Ovary (tissue), 10 donors: ENCODE measurements at places on chromosomes 7 and 10. TPM values are rescaled to one million over a fixed set of nuclear protein-coding genes. Genes with fewer than 3 reads are reported as not detected.

GRCh38 chr10:31299119-31299518, 19.9 kb upstream of the ZEB1 start:
- H3K4me1 ChIP-seq, result no peaks in the 10 kb centered on the region
- no peak overlapping the region for H3K27ac ChIP-seq
- DNase-seq, result no peak
- H3K4me3 ChIP-seq, result no peak overlapping the region
- H3K27me3 ChIP-seq, result no peaks in the 10 kb centered on the region

- no peaks in the 10 kb centered on the region for H3K36me3 ChIP-seq
- no peak for DNase-seq
- H3K27me3 ChIP-seq, result no peaks in the 10 kb centered on the region
- no peak overlapping the region for H3K4me3 ChIP-seq
Observed at GRCh38 chr10:8056871-8057331, 2.4 kb downstream of the GATA3 start.

GRCh38 chr10:28644647-28645046, 32.7 kb upstream of the BAMBI start:
- H3K36me3 ChIP-seq, result no peaks in the 10 kb centered on the region
- H3K27ac ChIP-seq, result no peak overlapping the region
- DNase-seq, result no peak
- no peak overlapping the region for H3K4me3 ChIP-seq

DNA sequence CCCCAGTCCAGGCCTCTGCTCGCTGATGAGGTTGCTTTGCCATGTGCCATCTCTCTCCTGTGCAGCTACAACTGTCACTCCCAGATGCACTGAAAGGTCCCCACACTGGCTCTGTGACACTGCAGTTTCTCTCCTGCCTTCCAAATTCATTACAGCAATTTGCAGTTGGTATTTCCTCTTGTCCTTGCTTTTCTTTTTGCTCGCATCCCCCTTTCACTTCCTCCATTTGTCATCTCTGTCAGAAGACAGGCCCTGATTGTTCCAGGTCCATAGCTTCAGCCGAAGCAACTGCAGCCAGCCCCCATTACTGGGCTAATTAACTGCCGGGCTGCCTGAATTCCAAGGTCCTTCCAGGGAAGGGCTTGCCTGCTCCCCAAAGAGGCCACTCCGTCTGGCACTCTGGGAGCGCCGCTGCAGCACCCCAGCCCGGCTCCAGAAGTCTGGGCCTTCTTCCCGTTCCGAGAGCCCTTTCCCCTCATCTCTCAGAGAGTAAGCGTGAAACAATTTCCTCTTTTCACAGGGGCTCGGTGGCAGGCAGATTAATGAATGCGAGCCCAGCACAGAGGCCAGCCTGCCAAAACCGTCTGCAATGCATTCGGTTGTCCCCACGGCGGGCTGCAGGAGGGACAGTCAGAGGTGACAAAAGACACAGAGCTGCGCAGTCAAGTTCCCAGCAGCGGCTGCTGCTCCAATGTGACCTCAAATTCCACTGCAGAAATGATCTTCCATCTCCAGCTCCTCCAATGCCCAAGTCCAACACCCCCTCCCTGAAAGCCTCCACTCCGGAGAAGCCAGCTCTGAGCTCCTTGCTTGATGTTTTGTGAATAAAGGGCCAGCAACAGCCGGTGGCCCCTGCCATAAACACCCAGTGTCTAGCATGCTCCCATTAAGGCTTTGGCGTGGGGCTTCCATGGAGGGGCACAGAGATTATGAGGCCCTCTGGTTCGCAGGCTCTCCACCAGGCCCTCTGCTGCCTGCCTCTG, 279.4 kb upstream of the HABP2 start:
- no peak overlapping the region for H3K27ac ChIP-seq
- no peak for DNase-seq
- H3K4me1 ChIP-seq, result no peaks in the 10 kb centered on the region
- H3K4me3 ChIP-seq, result no peak overlapping the region

DNA sequence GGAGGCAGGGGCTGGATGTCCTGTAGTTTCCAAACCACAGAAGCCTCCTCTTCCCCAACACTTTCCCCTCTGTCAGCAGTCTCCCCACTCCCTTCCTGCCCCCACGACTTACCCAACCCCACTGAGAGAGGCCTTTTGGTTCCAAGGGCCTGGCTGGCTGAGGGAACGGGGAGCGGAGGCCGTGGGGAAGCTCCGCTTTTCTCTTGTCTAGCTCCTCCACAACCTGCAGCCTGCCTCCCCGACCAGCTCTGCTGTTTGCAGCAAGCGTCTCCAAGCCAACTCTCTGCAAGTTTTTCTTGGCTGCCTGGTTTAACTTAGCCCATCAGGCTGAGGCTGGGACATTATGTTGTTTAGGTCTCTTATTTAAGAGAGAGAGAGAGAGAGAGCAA, 126.8 kb downstream of the NEURL1 start:
- peak overlapping the region; percentile 49 for H3K27ac ChIP-seq
- no peak overlapping the region for H3K4me3 ChIP-seq
- H3K27me3 ChIP-seq, result no peaks in the 10 kb centered on the region
- H3K4me1 ChIP-seq, result peaks cover 38% of the 10 kb centered on the region

- no peak overlapping the region for H3K4me3 ChIP-seq
- DNase-seq, result no peak
- no peaks in the 10 kb centered on the region for H3K36me3 ChIP-seq
- no peaks in the 10 kb centered on the region for H3K27me3 ChIP-seq
- no peak overlapping the region for H3K27ac ChIP-seq
Observed at GRCh38 chr7:25967278-25968204, 184.5 kb upstream of the NFE2L3 start.

GRCh38 chr7:76282344-76283253, 19.9 kb upstream of the HSPB1 start:
- H3K36me3 ChIP-seq, result no peaks in the 10 kb centered on the region
- H3K4me1 ChIP-seq, result peaks cover 2% of the 10 kb centered on the region
- peak; percentile 73 for DNase-seq
- peak overlapping the region; percentile 58 for H3K4me3 ChIP-seq
- no peaks in the 10 kb centered on the region for H3K27me3 ChIP-seq

- no peak overlapping the region for H3K27ac ChIP-seq
- peaks cover 5% of the 10 kb centered on the region for H3K4me1 ChIP-seq
- DNase-seq, result no peak
- H3K27me3 ChIP-seq, result no peaks in the 10 kb centered on the region
- H3K36me3 ChIP-seq, result no peaks in the 10 kb centered on the region
- no peak overlapping the region for H3K4me3 ChIP-seq
Observed at GRCh38 chr10:44186150-44186549, 198.7 kb downstream of the CXCL12 start.

DNA sequence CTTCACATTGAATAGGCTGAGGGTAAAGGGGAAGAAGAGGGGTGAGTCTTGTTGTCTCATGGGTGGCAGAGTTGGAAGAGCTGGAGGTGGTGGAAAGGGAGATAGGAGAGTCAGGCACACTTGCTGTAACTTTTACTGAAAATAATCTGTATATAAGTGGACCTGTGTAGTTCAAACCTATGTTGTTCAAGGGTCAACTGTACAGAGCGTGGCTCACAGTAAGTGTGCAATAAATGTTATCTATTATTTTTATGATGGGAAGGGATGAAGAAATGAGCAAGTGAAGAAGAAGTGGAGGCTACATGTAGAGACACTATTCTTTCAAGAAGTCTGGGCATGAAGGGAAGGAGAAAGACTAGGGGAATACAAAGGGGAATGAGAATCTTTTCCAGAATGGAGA, 71.5 kb upstream of the FAM133B start:
- no peaks in the 10 kb centered on the region for H3K4me1 ChIP-seq
- no peak for DNase-seq
- H3K27ac ChIP-seq, result no peak overlapping the region
- no peaks in the 10 kb centered on the region for H3K36me3 ChIP-seq
- H3K4me3 ChIP-seq, result no peak overlapping the region

DNA sequence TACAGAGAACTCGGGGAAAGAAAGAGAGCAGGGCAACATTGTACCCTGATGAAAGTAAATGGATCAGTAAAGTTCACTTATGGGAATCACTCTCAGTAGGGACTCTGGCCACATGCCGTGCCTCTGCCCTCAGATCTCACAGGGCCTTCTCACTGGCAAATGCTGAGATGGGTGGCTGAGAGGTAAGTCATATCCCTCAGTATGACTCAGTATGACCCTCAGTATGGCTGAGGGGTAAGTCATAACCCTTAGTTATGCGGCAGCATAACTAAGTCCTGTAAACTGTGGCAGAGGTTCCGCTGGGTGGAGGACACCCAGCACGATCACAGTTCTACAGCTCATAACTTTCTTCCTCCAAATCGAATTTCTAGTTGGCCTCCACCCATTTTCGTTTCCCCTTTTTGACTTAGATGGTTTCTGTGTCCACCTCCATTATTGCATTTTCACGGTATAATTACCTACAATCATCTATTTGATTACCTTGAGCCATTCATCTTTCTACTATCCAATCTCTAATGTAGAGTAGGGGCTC, 26.5 kb upstream of the WNT16 start:
- no peak overlapping the region for H3K4me3 ChIP-seq

GRCh38 chr7:95583834-95584621, 12.3 kb downstream of the PDK4 start:
- H3K4me1 ChIP-seq, result peaks cover 5% of the 10 kb centered on the region
- no peak overlapping the region for H3K27ac ChIP-seq
- H3K4me3 ChIP-seq, result no peak overlapping the region

GRCh38 chr10:17427666-17428350, 26.6 kb downstream of the ST8SIA6 start:
- H3K4me3 ChIP-seq, result no peak overlapping the region
- DNase-seq, result no peak
- no peaks in the 10 kb centered on the region for H3K36me3 ChIP-seq
- H3K27ac ChIP-seq, result no peak overlapping the region
- H3K27me3 ChIP-seq, result no peaks in the 10 kb centered on the region

GRCh38 chr7:134284011-134284410, 32.7 kb downstream of the SLC35B4 start:
- DNase-seq, result no peak
- H3K27me3 ChIP-seq, result no peaks in the 10 kb centered on the region
- no peaks in the 10 kb centered on the region for H3K4me1 ChIP-seq
- no peak overlapping the region for H3K4me3 ChIP-seq
- H3K36me3 ChIP-seq, result no peaks in the 10 kb centered on the region

GRCh38 chr7:28779954-28780353, 178.2 kb downstream of the TRIL start:
- no peaks in the 10 kb centered on the region for H3K27me3 ChIP-seq
- H3K27ac ChIP-seq, result no peak overlapping the region
- H3K4me1 ChIP-seq, result no peaks in the 10 kb centered on the region
- H3K36me3 ChIP-seq, result no peaks in the 10 kb centered on the region
- H3K4me3 ChIP-seq, result no peak overlapping the region

- H3K4me3 ChIP-seq, result no peak overlapping the region
- no peaks in the 10 kb centered on the region for H3K27me3 ChIP-seq
- no peaks in the 10 kb centered on the region for H3K36me3 ChIP-seq
Observed at GRCh38 chr7:104979167-104979841, 34.7 kb upstream of the KMT2E start.

- H3K4me3 ChIP-seq, result no peak overlapping the region
- no peaks in the 10 kb centered on the region for H3K4me1 ChIP-seq
- H3K27ac ChIP-seq, result no peak overlapping the region
- H3K36me3 ChIP-seq, result no peaks in the 10 kb centered on the region
- DNase-seq, result no peak
Observed at GRCh38 chr7:11082552-11083213, 109.0 kb downstream of the PHF14 start.

- H3K27me3 ChIP-seq, result no peaks in the 10 kb centered on the region
- DNase-seq, result no peak
- H3K27ac ChIP-seq, result no peak overlapping the region
- no peaks in the 10 kb centered on the region for H3K36me3 ChIP-seq
Observed at GRCh38 chr10:90998733-90999511, 78.0 kb upstream of the ANKRD1 start.

- no peak overlapping the region for H3K4me3 ChIP-seq
- no peaks in the 10 kb centered on the region for H3K36me3 ChIP-seq
- no peak for DNase-seq
- H3K27ac ChIP-seq, result no peak overlapping the region
Observed at GRCh38 chr10:80131499-80131901, 1.0 kb upstream of the PLAC9 start.

- peaks cover 23% of the 10 kb centered on the region for H3K4me1 ChIP-seq
- H3K27me3 ChIP-seq, result no peaks in the 10 kb centered on the region
- H3K27ac ChIP-seq, result no peak overlapping the region
- H3K4me3 ChIP-seq, result no peak overlapping the region
- no peaks in the 10 kb centered on the region for H3K36me3 ChIP-seq
- no peak for DNase-seq
Observed at GRCh38 chr10:103818765-103819374, 36.5 kb downstream of the SH3PXD2A start.

- H3K27me3 ChIP-seq, result no peaks in the 10 kb centered on the region
- H3K4me3 ChIP-seq, result no peak overlapping the region
- H3K36me3 ChIP-seq, result no peaks in the 10 kb centered on the region
- DNase-seq, result no peak
Observed at GRCh38 chr7:104883248-104883717, 130.7 kb upstream of the KMT2E start.

DNA sequence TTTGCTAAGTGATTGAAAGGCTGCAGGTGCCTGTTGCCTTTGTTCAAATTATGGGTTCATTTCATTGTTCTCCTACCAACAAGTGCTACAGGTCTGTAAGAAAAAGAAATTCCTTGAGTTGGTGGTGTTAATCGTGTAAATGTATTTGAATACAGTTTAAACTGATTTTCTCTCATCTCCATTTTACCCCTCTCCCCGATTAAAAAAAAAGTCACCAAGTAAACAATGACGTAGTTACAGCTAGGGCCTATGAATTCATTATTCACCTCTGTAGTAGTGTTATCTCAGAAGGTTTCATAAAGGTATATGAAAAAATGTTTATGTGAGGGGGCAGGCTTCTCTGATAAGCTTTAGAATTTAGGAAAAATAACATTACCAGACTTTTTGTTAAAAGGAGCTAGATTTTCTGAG, 1.1 kb downstream of the REEP3 start:
- peak overlapping the region; percentile 99 for H3K27ac ChIP-seq
- H3K4me1 ChIP-seq, result peaks cover 3% of the 10 kb centered on the region

- H3K4me3 ChIP-seq, result no peak overlapping the region
- DNase-seq, result no peak
- H3K27ac ChIP-seq, result no peak overlapping the region
- H3K27me3 ChIP-seq, result no peaks in the 10 kb centered on the region
- H3K36me3 ChIP-seq, result no peaks in the 10 kb centered on the region
Observed at GRCh38 chr10:131748831-131749766, 151.7 kb upstream of the PPP2R2D start.

GRCh38 chr7:114212721-114213429, 201.7 kb upstream of the FOXP2 start:
- DNase-seq, result no peak
- no peaks in the 10 kb centered on the region for H3K27me3 ChIP-seq
- no peak overlapping the region for H3K4me3 ChIP-seq

- no peak overlapping the region for H3K27ac ChIP-seq
- no peaks in the 10 kb centered on the region for H3K27me3 ChIP-seq
- no peaks in the 10 kb centered on the region for H3K4me1 ChIP-seq
- no peak overlapping the region for H3K4me3 ChIP-seq
Observed at GRCh38 chr10:89235073-89235798, 16.3 kb downstream of the LIPA start.

The PLXDC2 gene
- 20.5 TPM for total RNA-seq

The CTAGE6 gene
- 1.7 TPM for total RNA-seq

The CPVL gene
- total RNA-seq, result 23.0 TPM

The CRHR2 gene
- total RNA-seq, result not detected

The PCGF5 gene
- 36.1 TPM for total RNA-seq

The NT5C3A gene
- 23.2 TPM for total RNA-seq

The SEC31B gene
- 14.1 TPM for total RNA-seq

The PRKCQ gene
- 0.83 TPM for total RNA-seq

The LIPF gene
- not detected for total RNA-seq

The ACHE gene
- total RNA-seq, result 15.3 TPM

The FAM25G gene
- total RNA-seq, result not detected

The STEAP4 gene
- 8.8 TPM for total RNA-seq

The TLL2 gene
- total RNA-seq, result 0.46 TPM
